ENCODE measurements at places on chromosomes 4 and X. TPM values are rescaled to one million over a fixed set of nuclear protein-coding genes. Genes with fewer than 3 reads are reported as not detected.

GRCh38 chr4:74658116-74658515 is 136.2 kb downstream of the BTC start:
- no peak for DNase-seq

DNA sequence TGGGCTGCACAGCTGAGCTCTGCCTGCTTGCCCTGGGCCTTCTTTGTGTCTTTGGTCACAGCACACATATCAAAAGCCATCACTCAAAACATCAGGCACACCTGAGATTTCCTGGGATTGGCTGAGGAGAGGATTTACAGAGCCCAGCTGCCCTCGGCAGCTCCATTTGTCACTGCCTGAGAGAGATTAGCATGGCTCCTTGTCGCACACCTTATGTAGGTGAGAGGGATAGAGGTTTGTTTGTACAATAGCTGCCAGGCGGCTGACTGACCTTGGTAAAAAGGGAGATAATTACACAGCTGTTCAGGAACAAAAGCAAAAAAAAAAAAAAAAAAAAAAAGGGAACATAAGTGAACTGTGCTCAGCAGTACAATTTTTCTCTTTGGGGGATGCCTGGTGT is 63.2 kb downstream of the MGST2 start:
- no peak for DNase-seq

GRCh38 chr4:57158762-57159161 is 48.6 kb upstream of the IGFBP7 start:
- no peak for DNase-seq

DNA sequence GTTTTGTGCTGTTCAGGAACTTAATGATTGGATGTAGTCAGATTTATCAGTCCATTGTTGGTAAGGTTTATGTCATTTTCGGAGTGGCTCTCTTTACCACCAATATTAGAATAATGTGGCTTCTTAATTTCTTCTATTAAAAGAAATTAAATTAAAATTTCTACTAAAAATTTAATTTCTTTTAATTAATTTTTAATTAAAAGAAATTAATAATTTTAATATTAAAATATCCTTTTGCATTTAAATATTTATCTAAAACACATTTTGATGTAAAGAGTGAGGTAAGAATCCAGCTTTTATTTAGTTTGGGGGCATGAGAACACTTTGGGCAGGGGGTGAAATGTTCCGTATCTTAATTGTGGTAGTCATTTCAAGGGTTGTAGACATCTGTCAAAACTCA is 15.7 kb upstream of the UFSP2 start:
- DNase-seq, result no peak

- no peak for DNase-seq
Observed at GRCh38 chr4:169484485-169484884, 127.9 kb downstream of the NEK1 start.

GRCh38 chrX:112766774-112767173 is 73.9 kb downstream of the AMOT start:
- DNase-seq, result no peak

GRCh38 chr4:3605491-3605890 is 73.3 kb upstream of the LRPAP1 start:
- no peak for DNase-seq

- DNase-seq, result no peak
Observed at GRCh38 chr4:51842167-51842553, 793 bp upstream of the DCUN1D4 start.

- no peak for DNase-seq
Observed at GRCh38 chrX:151287954-151288353, 109.1 kb upstream of the VMA21 start.

- no peak for DNase-seq
Observed at GRCh38 chr4:121717680-121718237, 21.0 kb upstream of the ANXA5 start.

GRCh38 chrX:149961572-149961971 is 23.3 kb upstream of the EOLA2 start:
- DNase-seq, result no peak

- DNase-seq, result no peak
Observed at GRCh38 chr4:102869569-102870197, 891 bp downstream of the CISD2 start.

DNA sequence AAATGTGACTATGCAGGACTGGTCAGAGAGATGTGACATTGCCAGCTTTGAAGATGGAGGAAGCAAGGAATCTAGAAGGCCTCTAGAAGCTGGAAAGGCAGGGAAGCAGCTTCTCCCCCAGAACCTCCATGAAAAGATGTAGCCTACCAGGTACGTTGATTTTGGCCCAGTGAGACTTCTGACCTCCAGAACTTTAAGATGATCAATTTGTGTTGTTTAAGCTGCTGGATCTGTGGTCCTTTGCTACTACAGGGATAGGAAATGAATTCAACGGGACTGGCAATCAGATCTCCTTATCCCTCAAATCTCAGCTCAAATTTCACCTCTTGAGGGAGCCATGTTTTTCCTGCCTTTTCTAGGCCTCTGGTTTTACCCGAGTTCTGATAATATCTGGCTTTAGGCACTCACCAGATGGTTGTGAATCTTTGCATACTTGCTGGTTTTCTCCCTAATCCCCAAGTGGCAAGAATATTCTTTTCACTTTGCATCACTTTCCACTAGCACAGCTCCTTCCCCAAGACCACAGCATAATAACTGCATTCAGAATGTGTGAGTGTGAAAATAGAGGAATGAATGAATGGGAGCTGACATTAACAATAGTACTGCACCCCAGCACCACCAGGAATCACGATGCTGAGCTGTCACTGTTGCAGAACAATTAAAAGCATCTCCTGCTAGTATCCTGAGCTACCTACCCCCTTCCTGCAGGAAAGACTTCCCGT is 25.5 kb upstream of the TMSB4X start:
- no peak for DNase-seq

GRCh38 chr4:176837169-176837895 is 44.6 kb upstream of the VEGFC start:
- no peak for DNase-seq

- DNase-seq, result no peak
Observed at GRCh38 chrX:21972721-21973120, 32.2 kb downstream of the SMS start.

DNA sequence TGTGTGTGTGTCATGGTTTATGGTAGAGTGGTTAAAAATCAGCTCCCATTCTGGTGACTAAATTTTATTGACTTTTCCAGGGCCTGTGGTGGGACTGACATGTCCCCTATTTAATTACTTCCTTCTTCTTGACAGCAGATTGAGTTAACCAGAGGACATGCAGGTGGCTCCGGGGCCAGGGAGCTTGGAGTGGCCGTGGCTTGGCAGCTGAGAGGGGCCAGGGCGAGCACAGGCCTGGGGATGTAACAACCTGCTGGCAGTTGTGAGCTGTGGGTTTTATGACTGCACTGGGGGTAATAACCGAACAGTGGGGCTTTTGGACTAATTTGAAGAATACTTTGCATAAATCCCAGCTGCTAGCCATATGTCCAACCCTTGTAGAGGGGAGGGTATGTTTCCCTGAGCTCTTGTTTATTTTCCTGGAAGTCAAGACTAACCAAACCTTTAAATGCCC is 186.0 kb downstream of the MID1IP1 start:
- DNase-seq, result no peak

DNA sequence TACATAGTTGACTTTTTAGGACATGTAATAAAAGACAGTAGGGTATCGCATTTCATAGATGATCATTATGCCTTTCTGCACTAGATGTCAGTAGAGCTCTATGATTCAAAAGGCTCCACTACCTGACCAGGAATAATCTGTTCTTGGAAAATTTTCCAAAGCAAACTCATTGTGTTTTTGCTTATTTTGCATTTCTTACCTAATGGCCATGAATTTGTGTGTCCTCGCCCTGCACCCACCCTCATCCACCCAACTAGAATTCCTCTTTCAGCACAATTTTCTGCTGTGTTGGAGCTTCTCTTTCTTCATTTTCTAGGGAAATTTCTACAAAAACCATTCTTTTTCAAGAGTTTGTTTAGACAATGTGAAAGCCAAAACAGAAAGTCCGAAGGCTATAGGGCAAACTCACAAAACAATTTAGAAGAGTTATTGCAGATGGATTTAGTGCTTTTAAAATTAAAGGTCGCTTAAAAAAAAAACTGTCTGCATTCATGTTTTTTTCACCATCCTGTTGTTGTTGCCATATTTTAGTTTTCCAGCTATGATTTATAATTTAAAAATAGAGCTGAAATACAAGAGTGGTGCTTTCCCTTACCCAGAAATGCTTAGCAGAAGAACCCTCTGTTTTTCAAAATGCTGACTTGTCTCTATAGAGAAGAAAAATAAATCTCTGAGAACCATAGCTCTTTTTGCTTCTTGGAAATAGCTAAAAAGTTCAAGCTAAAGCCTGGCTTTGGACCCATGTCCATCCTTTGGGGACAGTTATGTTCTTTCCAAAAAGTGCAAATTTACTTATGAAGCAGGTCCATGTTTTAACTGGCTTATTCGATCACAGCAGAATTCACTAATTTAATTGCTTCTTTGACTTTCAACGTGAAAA is 183.7 kb downstream of the SPATA18 start:
- no peak for DNase-seq

DNA sequence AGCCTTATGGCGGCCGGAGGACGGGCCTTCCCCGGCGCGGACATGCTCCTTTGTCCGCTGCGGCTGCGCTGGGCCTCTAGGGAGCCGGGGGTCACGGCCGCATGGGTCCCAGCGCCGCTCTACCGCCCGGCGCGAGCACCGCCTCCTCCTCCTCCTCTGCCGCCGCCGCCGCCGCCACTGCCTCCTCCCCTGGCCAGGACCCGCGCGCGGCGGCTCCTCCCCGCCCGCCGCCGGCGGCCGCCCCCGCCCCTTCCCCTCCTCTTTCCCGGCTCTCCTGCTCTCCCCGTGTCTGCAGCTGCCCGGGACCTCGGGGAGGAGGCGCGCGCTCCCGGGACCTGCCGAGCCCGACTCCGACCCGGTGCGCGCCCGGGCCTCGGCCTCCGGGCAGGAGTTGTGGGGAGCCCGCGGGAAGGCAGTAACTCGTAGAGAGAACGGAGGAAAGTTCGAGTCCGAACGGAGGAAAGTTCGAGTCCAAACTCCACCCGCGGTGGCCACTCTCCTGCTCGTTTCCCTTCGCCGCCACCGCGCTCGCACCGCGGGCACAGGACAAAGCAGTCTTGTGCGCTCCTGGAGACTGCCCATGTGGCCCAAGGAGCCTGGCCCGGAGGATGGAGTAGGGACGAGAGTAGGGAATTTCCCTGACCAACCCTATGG is at the start of gene ADGRA3:
Gene ADGRA3 (minus strand): TSS at position 179 of the 654 bp plus-strand sequence. CDS start 282 bp downstream, outside the sequence.
- DNase-seq, result no peak

DNA sequence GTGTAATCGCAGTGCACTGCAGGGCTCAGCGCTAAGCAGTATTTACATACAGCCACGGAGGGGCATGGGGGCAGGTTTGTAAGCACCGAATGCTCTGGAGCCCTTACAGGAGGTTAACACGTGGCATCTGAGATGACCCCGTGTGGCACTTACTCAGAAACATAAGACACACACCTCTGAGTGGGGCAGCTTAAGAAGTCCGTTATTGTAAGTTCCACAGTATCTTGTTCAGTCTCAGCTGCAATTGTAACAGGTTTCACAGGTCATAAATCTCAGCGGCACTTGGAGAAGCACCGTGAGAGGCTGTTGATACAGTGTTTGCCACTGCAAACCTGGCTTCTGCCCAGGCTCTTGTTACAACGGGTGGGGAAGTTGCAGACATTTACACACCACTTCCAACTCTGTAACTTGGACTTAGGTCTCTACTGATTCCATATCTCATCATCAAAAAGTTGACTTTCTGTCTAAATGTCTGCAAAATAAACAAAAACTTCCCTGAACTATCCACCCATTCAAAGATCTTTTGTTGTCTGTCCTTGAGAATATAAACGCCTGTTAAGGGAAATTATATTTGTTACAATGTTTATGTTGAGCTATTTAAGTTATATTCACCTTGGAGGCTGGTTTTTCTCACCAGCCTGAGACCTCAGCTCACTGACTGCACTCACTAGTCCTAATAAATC is 10.3 kb downstream of the CPLX1 start:
- DNase-seq, result no peak

DNA sequence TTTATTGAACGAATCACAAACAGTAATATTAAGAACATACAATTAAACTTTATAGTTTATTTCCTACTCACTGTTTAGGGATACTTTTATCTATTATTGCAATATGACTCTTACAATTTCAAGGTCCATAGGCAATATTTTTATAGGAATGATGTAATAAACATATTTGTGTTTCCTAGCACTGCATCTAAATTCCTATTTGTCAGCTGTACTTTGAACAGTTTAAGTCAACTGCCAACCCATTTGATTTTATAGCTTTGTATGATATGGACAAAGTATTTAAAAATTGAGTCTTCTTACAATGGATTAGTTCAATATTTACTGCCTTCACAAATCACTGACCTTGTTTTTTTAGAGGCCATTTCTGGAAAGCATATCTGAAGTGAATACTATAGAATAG is 199.3 kb downstream of the PCDH7 start:
- no peak for DNase-seq

DNA sequence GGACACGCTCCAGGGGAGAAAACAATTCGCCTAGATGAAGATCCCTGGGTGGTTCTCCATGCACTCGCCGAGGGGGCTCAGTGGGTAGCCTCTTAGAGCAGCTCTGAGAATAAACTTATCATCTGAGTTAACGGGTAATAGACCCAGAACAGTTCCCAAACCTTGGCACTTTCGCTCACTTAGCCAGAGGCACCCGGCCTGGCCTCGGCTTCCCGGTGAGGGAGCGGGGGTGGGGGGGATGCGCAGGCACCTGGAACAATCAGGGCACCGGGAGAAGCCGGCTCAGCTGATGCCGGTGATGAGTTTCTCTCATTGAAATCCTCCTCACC is 405 bp upstream of the ZAR1 start:
- DNase-seq, result no peak

DNA sequence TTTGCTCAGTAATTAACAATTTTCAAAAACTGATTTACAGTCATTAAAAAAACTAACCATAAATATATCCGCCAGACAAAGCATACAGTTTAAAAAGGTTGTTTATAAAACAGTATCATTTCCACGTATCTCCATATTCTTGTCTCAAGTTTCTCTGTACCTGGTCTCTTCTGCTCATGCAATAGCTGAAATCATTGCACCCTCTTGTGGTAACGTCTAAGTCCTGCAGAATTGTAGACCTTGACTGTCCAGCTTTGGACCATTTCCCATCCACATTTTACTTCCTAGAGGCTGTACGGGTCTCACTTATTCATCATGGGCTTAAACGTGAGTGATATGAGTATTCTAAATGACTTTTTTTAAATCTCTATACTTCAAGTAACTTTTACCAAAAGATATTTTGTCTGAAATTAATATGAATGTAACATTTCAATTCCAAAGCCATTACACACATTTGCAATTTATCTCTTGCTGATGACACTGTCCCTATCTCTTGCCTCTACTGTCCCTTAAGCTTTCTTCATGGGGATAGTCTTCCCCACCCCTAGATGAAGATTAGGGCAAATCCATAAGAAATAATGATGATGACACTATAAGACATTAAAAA is 118.5 kb downstream of the BTC start:
- no peak for DNase-seq

The ARSH gene
- total RNA-seq, result not detected

The CSAG1 gene
- not detected for total RNA-seq

The NPNT gene
- total RNA-seq, result 11.0 TPM

The GAB1 gene
- total RNA-seq, result 29.0 TPM

The ARR3 gene
- total RNA-seq, result not detected

The PKD2 gene
- total RNA-seq, result 33.1 TPM

The ARHGEF38 gene
- not detected for total RNA-seq

Data from vagina (tissue), 2 donors.